Sigmoid colon (tissue), 7 donors: ENCODE measurements at places on chromosomes 16 and 17. TPM values are rescaled to one million over a fixed set of nuclear protein-coding genes. Genes with fewer than 3 reads are reported as not detected.

Gene CES5A
- total RNA-seq, result not detected

Gene SLC47A2
- not detected for total RNA-seq

Gene TBC1D3K
- total RNA-seq, result not detected

Gene GINS3
- total RNA-seq, result 2.3 TPM

GRCh38 chr16:19294156-19294649, 8.7 kb downstream of the CLEC19A start:
- H3K4me3 ChIP-seq, result no peak overlapping the region
- H3K36me3 ChIP-seq, result no peaks in the 10 kb centered on the region
- DNase-seq, result peak; percentile 72
- peak overlapping the region; percentile 3 for H3K27ac ChIP-seq
- no peaks in the 10 kb centered on the region for H3K27me3 ChIP-seq

- no peaks in the 10 kb centered on the region for H3K36me3 ChIP-seq
- H3K4me3 ChIP-seq, result no peak overlapping the region
- no peak for DNase-seq
- no peaks in the 10 kb centered on the region for H3K27me3 ChIP-seq
- H3K4me1 ChIP-seq, result peaks cover 9% of the 10 kb centered on the region
- no peak overlapping the region for H3K27ac ChIP-seq
Observed at GRCh38 chr16:81521141-81521626, 76.6 kb downstream of the CMIP start.

- no peaks in the 10 kb centered on the region for H3K27me3 ChIP-seq
- no peaks in the 10 kb centered on the region for H3K36me3 ChIP-seq
- no peak overlapping the region for H3K4me3 ChIP-seq
- no peak for DNase-seq
Observed at GRCh38 chr17:31700973-31701372, 158.1 kb downstream of the COPRS start.

GRCh38 chr17:61007980-61008379, 330.3 kb downstream of the BCAS3 start:
- no peaks in the 10 kb centered on the region for H3K27me3 ChIP-seq
- H3K4me3 ChIP-seq, result no peak overlapping the region
- no peaks in the 10 kb centered on the region for H3K4me1 ChIP-seq
- H3K27ac ChIP-seq, result no peak overlapping the region
- DNase-seq, result no peak
- no peaks in the 10 kb centered on the region for H3K36me3 ChIP-seq

GRCh38 chr17:29357821-29358232, 32.3 kb upstream of the TAOK1 start:
- H3K36me3 ChIP-seq, result no peaks in the 10 kb centered on the region
- DNase-seq, result no peak

DNA sequence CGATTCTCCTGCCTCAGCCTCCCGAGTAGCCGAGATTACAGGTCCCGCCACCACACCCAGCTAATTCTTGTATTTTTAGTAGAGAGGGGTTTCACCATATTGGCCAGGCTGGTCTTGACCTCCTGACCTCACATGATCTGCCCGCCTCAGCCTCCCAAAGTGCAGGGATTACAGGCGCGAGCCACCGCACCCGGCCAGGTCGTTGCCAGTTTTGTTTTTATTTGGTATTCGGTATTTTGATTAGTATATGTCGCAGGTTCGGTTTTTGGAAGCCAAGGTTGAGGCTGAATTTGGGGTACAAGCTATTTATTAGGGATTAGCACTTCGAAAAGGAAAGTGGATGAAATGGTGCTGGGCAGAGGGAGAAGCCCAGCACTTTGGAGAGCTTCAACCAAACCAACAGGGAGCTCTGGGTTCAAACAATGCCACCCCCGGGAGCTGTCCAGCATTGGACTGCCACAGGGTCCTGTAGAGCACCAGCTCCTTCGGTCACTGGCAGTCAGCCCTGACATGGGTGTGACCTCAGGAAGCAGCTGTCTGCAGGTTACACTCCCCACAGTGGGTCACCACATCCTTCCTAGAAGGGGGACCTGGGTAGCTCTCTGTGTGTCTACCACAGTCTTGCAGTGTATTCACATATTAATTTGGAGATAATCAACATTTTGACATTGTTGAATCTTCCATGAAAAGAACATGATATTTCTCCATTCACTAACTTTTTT, 1.5 kb upstream of the CLEC10A start:
- H3K4me1 ChIP-seq, result no peaks in the 10 kb centered on the region
- DNase-seq, result no peak
- no peak overlapping the region for H3K27ac ChIP-seq
- H3K36me3 ChIP-seq, result no peaks in the 10 kb centered on the region

GRCh38 chr17:71446645-71447437, 674.0 kb upstream of the SOX9 start:
- no peaks in the 10 kb centered on the region for H3K27me3 ChIP-seq
- no peaks in the 10 kb centered on the region for H3K36me3 ChIP-seq
- no peak for DNase-seq
- no peak overlapping the region for H3K27ac ChIP-seq
- no peaks in the 10 kb centered on the region for H3K4me1 ChIP-seq
